Stimulated activated CD8-positive, alpha-beta memory T cell treated with anti-CD3 and anti-CD28 coated beads, Interleukin-4, amount 100 ng/mL, for 4 hours (primary cell): ENCODE measurements at places on chromosomes 1 and 21.

DNA sequence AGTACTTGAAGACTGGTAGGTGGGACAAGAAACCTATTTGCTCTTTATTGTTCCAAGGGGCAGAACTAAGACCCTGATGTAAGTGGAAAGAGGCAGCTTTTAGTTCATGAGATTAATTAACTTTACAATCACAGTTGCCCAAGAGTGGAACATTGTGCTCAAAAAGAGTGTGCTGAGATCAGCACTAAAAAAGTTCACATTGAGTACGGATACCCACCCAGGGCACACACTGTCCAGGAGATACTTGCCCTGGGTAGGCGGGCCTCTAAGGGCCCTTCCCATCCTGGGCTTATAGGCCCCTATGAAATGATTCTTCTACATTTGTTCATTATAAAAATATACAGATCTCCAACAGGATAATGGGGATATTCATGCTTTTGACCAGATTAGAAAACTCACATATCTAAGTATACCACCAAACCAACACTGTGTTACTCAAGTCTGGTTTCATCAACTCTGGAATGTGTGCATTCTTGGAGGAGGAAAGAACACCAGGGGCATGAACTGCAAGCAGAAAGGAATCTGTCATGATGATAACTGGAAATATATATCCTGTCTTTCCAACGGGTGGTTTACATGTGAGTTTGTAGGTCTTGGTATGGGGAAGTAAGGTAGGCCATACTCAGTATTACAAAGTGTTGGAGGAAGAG lies 626.2 kb downstream of the SMYD3 start:
- DNase-seq, result no peak

GRCh38 chr1:39776400-39776713 lies 5.2 kb upstream of the OXCT2 start:
- no peak for DNase-seq

GRCh38 chr21:42233067-42233961 lies 14.4 kb downstream of the ABCG1 start:
- DNase-seq, result peak; percentile 56

DNA sequence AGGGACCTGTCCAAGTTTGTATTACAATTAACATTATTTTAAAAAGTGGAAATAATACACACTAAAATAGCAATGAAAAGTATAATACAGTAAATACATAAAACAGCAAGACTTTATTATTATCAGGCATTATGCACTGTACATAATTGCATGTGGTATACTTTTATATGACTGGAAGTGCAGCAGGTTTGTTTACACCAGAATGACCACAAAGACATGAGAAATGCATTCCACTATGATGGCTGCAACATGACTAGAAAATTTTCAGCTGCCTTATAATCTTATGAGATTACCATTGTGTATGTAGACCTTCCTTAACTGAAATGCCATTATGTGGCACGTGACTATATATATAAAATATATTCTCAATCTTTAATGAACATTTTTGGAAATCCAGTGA lies 1699.6 kb downstream of the KCNT2 start:
- DNase-seq, result no peak

GRCh38 chr21:45861156-45861870 lies 120.3 kb upstream of the COL6A1 start:
- DNase-seq, result no peak

GRCh38 chr1:167584581-167584980 lies 31.0 kb upstream of the CREG1 start:
- no peak for DNase-seq

DNA sequence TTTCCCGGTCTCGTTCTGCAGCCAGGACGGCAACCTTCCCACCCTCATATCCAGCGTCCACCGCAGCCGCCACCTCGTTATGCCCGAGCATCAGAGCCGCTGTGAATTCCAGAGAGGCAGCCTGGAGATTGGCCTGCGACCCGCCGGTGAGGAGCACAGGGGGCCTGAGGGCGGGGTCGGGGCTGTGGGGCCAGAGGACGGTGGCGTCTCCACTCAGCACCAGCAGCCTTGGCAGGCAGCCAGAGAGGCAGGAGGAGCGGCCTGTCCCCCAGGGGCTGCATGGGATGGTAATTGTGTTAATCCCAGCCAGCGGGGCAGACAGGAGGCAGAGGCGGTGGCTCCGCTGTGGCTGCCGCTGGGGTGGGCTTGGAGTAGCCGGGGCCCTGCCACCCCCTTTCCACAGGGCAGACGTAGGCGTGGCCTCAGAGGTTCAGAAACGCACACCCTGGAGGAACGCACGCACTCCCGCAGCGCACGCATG lies 12.1 kb downstream of the SAMD11 start:
- DNase-seq, result no peak

- no peak for DNase-seq
Observed at GRCh38 chr1:21247892-21248715, 42.2 kb downstream of the ECE1 start.
